ENCODE measurements at places on chromosomes 3 and 15. TPM values are rescaled to one million over a fixed set of nuclear protein-coding genes. Genes with fewer than 3 reads are reported as not detected.

Gene TERC
- 329 TPM for total RNA-seq

Gene MRPL3
- 171 TPM for total RNA-seq

Gene WDR93
- not detected for total RNA-seq

Gene GPR87
- total RNA-seq = 61.2 TPM

Measured in hair follicular keratinocyte (primary cell).